SHP77 (cell line): ENCODE measurements at places on chromosomes 12 and 14.

DNA sequence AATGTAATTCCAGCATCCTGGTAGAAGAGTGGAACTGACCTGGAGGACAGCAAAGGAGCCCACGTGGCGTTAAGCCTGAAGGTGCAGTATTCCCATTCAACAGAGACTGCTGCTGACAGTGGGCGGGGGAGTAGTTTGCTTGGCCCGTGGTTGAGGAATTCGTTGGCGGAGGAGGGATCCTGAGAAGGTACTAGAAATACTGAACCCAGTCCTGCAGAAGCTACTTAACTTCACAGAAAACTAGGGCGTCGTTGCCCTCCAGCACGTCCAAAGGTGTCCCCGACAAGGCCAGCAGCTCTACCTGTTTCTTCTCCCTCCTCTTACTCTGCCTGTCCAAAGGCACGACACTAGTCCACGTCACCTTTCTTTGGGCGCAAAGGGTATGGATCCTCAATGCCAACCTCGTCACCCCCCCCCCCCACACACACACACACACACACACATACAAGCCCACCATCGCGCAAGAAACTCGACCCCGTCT lies 303 bp downstream of the PUS7L start:
- DNase-seq = no peak

DNA sequence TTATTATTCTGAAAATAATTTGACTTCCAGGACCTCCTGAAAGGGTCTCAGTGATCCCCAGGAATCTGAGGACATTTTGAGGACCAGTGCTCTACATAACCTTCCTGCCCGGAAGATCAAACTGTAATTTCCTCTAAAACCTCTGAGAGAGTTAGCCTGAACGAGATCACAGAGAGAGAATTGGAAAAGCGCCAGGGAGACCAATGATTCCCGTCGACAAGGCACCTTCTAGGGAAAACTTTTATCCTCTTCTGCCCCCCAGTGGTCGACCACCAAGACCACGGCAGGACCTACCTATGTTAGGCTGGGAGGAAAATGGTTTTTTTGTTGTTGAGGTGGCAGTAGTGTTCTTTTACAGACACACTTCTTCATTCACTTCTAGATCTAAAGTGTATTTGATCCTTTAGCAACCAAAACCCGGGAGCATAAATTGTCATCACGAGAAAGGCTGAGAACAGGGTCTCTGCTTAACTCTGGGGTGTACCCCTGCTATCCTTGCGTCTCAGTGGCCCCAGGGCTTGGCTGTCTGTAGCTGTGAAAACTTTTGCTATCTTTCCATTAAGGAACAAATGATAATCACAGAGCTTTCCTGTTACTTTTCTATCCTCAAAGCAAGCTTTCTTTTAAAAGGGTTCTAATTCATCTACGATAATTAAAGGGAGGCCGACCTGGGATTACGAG lies 62.9 kb upstream of the NID2 start:
- peak; percentile 85 for DNase-seq

- DNase-seq = no peak
Measured at GRCh38 chr12:82486524-82487235, 128.4 kb downstream of the METTL25 start.

GRCh38 chr14:89351516-89352404 lies 65.3 kb downstream of the FOXN3 start:
- peak; percentile 24 for DNase-seq

DNA sequence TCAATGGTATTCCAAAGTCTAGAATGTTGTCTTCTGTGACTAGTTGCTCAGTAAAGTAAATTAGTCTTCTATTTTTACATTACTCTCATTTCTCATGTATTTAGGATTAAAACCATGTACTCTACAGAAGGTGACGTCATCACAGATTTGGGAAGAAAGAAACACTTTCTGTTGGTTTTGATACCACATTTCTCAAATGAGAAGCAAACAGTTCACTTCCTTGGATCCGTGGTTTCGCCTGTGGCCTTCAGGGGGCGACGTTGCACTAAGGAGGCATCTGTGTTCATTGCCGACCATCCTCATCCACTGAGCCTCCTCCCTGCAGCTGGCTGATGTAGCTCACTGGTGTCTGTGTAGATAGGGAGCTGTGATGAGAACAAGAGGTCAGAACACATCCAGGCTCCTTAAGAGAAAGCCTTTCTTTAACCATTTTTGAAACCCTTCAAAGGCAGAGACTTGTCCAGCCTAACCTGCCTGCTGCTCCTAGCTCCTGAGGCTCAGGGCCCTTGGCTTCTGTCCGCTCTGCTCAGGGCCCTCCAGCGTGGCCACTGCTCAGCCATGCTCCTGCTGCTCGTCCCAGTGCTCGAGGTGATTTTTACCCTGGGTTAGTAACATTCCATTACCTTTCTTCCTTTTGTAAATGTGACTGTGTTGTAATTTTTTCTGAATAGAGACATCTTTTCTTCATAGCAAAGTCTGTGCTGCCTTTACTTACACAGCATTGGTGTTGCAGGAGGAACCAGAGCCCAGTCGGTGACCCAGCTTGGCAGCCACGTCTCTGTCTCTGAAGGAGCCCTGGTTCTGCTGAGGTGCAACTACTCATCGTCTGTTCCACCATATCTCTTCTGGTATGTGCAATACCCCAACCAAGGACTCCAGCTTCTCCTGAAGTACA lies 220.6 kb upstream of the OR4E1 start:
- peak; percentile 15 for DNase-seq

DNA sequence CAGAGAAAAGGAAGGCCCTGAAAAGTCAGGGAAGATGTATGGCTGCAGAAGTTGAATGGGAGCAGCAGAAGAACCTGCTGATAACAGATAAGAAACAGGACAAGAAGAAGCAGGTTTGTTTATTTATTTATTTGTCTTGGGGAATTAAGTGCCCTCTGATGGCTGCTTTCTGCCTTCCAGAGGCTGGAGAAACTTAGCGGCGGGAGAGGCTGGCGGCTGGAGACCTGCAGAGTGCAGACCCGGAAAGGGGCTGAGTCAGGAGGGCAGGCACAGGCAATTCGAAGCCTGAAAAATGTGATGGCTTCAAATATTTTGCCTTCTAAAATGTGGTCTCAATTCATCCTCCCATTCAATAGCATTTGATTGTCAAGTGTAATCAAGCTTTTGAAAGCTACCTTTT lies 168.2 kb upstream of the GZMB start:
- DNase-seq = no peak

GRCh38 chr12:124025661-124026060 lies 52.6 kb downstream of the ZNF664 start:
- no peak for DNase-seq

GRCh38 chr12:92745856-92746550 lies 43.2 kb downstream of the PLEKHG7 start:
- DNase-seq = peak; percentile 14

DNA sequence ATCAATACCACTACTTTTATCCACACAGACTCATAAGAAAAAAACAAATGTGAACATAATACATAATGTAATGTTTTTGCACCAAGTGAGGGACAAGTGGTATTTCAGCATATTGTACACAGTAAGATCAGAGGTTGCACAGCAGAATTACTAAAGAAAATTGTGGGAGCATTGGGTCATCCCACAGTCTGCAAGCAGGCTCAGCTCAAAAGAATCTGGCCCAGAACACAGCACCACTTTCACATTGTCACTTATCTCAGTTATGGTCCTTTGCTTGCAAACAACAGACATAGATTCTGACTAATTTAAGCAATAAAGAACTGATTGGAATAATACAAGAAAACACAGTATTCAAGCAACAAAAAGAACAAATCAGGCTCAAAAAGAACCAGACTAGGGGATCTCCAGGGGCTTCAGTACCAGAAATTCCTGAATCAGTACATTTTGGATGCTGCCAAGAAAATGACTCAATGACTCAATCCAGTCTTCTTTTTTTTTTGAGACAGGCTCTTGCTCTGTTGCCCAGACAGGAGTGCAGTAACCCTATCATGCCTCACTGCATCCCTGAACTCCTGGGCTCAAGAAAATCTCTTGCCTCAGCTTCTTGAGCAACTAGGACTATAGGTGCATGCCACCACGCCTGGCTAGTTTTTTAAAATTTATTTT lies 42.9 kb upstream of the EEA1 start:
- no peak for DNase-seq

GRCh38 chr12:42473561-42473960 lies 116.0 kb downstream of the PRICKLE1 start:
- no peak for DNase-seq

- no peak for DNase-seq
Measured at GRCh38 chr12:130506844-130507243, 169.2 kb downstream of the PIWIL1 start.

DNA sequence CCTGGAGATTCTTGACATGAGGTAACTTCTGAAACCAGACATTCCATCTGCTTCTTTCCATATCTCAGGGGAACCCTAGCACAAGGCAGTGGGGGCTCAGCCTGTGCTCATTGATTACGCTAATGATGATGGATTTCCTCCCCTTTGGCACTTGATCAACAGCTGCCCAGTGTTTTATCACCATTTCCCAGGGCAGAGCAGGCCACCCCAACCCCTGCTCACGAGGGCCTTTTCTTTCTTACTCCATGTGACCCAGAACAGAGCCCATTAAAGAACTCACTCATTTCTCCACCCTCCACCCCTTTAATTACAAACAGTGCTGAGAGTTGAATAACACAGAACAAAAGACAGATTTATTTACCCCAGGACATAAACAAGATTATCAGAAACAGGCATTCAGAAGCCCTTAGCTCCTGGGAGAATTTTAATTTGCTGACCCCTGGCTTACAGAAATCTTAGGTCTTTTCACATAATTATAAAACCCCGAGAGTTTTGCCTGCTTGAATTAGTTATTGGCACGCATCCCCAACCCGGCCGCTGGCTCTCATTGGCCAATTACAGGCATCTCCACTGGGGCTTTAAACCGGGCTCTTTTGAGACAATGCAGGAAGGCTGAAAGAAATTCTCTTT lies 32.0 kb upstream of the CCDC60 start:
- no peak for DNase-seq

DNA sequence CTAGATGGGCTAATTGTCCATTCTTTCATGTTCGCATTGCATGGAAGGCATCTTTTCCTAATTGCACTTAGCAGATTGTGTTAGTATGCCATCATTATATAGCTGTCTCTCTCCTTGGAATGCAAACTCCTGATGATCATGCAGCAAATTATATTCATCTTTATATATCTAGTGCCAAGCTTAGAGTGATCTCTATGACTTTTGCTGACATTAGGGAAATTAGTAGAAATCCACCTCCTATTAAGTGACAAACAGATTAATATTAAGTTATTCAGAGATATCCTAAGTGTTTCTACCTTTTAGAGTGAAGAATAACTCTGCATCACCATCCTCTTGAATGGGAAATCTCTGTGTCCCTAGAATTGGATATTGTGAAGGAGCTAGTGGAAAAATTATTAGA lies 185.6 kb downstream of the FOXG1 start:
- DNase-seq = no peak

- DNase-seq = no peak
Measured at GRCh38 chr14:100698666-100699448, 27.8 kb upstream of the DLK1 start.

GRCh38 chr12:29638528-29638927 lies 141.0 kb upstream of the OVCH1 start:
- no peak for DNase-seq

DNA sequence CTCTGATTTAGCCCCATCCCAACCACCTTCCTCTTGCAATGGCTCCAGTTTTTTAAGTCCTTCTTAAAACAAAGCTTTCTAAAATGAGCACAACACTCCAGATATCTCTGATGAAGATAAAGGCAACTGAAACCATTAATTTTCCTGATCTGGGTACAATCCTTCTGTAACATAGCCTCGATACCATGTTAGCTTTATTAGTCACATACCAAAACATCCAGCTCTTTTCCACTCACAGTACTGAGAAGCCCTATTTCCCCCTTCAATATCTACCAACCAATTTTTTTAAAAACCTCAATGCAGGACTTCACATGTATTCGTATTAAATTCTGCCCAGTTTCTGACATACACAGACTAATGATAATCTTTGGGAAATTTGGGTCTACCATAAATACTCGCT lies 105.9 kb downstream of the MED13L start:
- no peak for DNase-seq

- DNase-seq = no peak
Measured at GRCh38 chr14:43175896-43176295, 1331.2 kb downstream of the FSCB start.

GRCh38 chr12:124363353-124363965 lies 68.6 kb downstream of the RFLNA start:
- no peak for DNase-seq

GRCh38 chr12:6620137-6620884 lies 13.1 kb upstream of the CHD4 start:
- DNase-seq = no peak

DNA sequence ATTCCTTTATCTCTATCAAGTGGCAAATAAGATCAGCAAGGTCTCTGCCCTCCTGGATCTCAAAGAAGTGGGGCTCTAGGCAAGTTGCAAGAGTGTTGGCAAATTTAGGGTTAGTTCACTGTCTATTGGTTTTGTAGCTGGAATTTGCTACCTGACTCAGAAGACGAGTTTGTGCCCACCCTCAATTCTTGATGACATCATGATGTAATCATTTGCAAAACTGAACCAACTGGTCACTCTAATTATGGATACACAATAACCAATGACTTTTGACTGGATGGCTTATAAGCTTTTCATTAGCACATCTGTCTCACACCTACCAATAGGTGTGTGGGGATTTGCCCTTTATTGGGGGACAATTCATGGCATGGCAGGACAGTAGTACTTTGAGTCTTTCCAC lies 4.6 kb downstream of the TMEM233 start:
- no peak for DNase-seq

DNA sequence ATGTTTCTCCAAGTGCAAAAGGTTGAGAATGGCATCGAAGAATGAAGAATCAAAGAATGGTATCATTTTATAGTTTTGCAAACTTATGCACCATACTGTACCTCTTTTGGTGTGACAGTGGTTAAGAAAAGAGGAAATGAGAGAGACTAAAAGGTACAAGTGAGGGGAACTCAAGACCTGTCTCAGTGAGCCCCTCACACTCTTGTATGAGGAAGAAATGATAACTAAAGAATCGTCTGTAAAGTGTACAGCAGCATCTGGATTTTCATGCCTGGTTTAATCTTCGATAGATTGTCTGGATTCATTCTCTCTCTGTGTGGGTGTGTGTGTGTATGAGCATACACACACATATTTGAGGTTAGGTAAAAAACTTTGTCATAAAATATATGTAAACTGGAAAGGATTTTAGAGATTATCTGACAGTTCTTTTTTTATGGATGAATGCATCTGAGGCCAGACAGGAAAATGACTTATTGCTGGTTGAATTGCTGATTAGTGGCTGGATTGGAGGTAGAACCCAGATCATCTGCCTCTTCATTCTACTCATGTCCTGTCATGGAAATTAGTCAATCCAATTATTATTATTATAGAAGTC lies 16.0 kb upstream of the SLC38A2 start:
- no peak for DNase-seq
